HFFc6 (cell line): ENCODE measurements at places on chromosomes 4 and X. TPM values are rescaled to one million over a fixed set of nuclear protein-coding genes. Genes with fewer than 3 reads are reported as not detected.

RHOXF2 gene
- not detected in 3 replicates for total RNA-seq

DDIT4L gene
- 0.43 to 2.9 TPM (median 1.5 TPM) in 3 replicates for total RNA-seq

CASK gene
- total RNA-seq = 33.1 to 35.3 TPM (median 34.1 TPM) in 3 replicates

VCX2 gene
- not detected in 3 replicates for total RNA-seq

AWAT2 gene
- not detected in 3 replicates for total RNA-seq

CC2D2A gene
- 18.3 to 20.9 TPM (median 20.4 TPM) in 3 replicates for total RNA-seq

GLOD5 gene
- total RNA-seq = not detected in 3 replicates

CXCL1 gene
- 0.82 to 4.7 TPM (median 1.3 TPM) in 3 replicates for total RNA-seq

RAB41 gene
- total RNA-seq = not detected in 3 replicates

PLAC8 gene
- total RNA-seq = 2.3 to 6.0 TPM (median 6.0 TPM) in 3 replicates

DDX53 gene
- total RNA-seq = not detected in 3 replicates

FAAH2 gene
- not detected in 3 replicates for total RNA-seq

NKX6-1 gene
- total RNA-seq = not detected in 3 replicates

ADGRG4 gene
- not detected in 3 replicates for total RNA-seq

SLC16A2 gene
- 45.2 to 71.2 TPM (median 60.6 TPM) in 3 replicates for total RNA-seq

KLHL34 gene
- total RNA-seq = not detected in 3 replicates

ZNF157 gene
- total RNA-seq = not detected in 3 replicates

CXCL3 gene
- total RNA-seq = 0.18 to 1.7 TPM (median 0.43 TPM) in 3 replicates

MAGEH1 gene
- total RNA-seq = 25.0 and 26.2 TPM in 2 replicates

GABRG1 gene
- total RNA-seq = not detected in 3 replicates

FREM3 gene
- not detected in 3 replicates for total RNA-seq

MGAT4D gene
- not detected in 3 replicates for total RNA-seq

SH2D1A gene
- total RNA-seq = not detected in 3 replicates
